ENCODE measurements at places on chromosomes 7 and 10. TPM values are rescaled to one million over a fixed set of nuclear protein-coding genes. Genes with fewer than 3 reads are reported as not detected.

GRCh38 chr7:156473476-156474240 is 166.9 kb upstream of the RNF32 start:
- DNase-seq = no peak
- H3K27me3 ChIP-seq = no peaks in the 10 kb centered on the region
- H3K4me1 ChIP-seq = no peaks in the 10 kb centered on the region
- H3K36me3 ChIP-seq = no peaks in the 10 kb centered on the region
- no peak overlapping the region for H3K4me3 ChIP-seq

GRCh38 chr10:93471110-93471651 is 11.0 kb downstream of the MYOF start:
- peak overlapping the region; percentile 85 for H3K27ac ChIP-seq
- H3K36me3 ChIP-seq = peaks cover 8% of the 10 kb centered on the region
- no peaks in the 10 kb centered on the region for H3K27me3 ChIP-seq
- H3K4me3 ChIP-seq = no peak overlapping the region
- H3K4me1 ChIP-seq = peaks cover 64% of the 10 kb centered on the region

DNA sequence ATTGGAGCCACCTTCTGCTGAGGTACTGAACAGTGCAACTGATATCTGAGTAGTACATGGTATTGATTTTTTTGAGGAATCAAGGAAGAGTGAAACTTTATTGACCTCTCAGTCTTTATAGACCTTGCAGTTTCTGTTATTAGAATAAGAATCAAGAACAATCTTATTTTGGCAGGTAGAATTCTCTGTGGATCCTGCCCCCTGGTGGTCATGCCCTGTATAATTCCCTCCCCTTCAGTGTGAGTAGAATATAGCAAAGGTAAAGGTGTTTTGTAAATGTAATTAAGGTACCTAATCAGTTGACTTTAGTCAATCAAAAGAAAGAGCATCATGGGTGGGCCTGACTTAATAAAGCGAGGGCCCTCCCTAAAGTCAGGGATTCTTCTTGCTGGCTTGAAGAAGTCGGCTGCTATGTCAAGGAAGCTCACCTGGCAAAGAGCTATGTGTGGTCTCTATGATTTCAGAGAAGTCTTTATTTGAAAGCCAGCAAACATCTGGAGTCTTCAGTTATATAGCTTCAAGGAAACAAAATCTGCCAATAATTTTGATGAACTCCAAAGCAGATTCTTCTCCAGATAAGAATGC is 142.8 kb downstream of the LSM5 start:
- H3K27me3 ChIP-seq = no peaks in the 10 kb centered on the region
- H3K4me1 ChIP-seq = no peaks in the 10 kb centered on the region
- H3K4me3 ChIP-seq = no peak overlapping the region
- H3K36me3 ChIP-seq = no peaks in the 10 kb centered on the region
- H3K27ac ChIP-seq = no peak overlapping the region
- no peak for DNase-seq

- H3K27me3 ChIP-seq = no peaks in the 10 kb centered on the region
- H3K36me3 ChIP-seq = no peaks in the 10 kb centered on the region
- H3K4me3 ChIP-seq = no peak overlapping the region
- H3K4me1 ChIP-seq = no peaks in the 10 kb centered on the region
- DNase-seq = no peak
- H3K27ac ChIP-seq = no peak overlapping the region
Measured at GRCh38 chr7:157457355-157458253, 120.8 kb downstream of the DNAJB6 start.

GRCh38 chr7:85405016-85405902 is 218.4 kb upstream of the SEMA3D start:
- DNase-seq = no peak
- H3K4me1 ChIP-seq = no peaks in the 10 kb centered on the region
- no peak overlapping the region for H3K27ac ChIP-seq
- H3K27me3 ChIP-seq = no peaks in the 10 kb centered on the region
- H3K4me3 ChIP-seq = no peak overlapping the region

DNA sequence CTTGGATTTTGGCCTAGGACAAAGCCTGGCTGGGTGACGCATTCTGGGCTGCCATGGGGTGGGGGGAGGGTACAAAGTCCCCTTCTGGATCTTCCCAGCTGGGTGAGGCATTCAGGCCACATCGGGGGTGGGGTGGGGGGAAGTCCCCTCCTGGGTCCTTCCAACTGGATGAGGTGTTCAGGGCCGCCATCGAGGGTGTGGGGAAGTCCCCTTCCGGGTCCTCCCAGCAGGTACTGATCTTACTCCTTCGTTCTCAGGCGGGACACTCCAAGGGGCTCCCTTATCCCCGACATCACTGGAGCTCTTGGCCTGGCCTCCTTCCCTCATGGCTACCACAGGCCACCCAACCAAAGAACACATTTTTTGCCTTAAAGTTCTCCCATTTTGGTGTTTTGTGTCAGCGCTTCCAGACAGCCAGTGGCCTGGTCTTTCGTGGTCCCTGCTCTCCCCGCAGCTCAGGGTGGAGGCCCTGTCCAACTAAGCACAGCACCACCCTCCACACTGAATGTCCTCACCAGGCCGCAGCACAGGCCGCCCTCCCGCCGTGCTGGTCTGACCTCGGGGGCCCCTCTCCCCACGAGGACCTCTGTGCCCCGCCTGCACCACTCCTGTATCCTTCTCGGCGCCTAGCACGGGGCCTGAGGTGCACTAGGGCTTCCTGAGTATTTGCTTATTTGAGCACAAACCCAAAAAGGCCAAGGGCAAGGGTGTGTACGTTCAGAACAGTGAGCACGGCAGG is 38.5 kb downstream of the EN2 start:
- H3K36me3 ChIP-seq = no peaks in the 10 kb centered on the region
- H3K27ac ChIP-seq = no peak overlapping the region
- peak; percentile 13 for DNase-seq

GRCh38 chr7:16001477-16001876 is 315.0 kb upstream of the MEOX2 start:
- no peaks in the 10 kb centered on the region for H3K27me3 ChIP-seq
- no peak overlapping the region for H3K4me3 ChIP-seq

- H3K36me3 ChIP-seq = peaks cover 5% of the 10 kb centered on the region
- no peaks in the 10 kb centered on the region for H3K27me3 ChIP-seq
- H3K4me3 ChIP-seq = no peak overlapping the region
- no peaks in the 10 kb centered on the region for H3K4me1 ChIP-seq
Measured at GRCh38 chr7:55192723-55193122, 172.4 kb upstream of the LANCL2 start.

Gene CYP2W1
- total RNA-seq = not detected

Gene ZC3HAV1L
- total RNA-seq = 29.1 TPM

Measured in ascending aorta (tissue), 2 donors.